ENCODE measurements at places on chromosomes 4 and X. TPM values are rescaled to one million over a fixed set of nuclear protein-coding genes. Genes with fewer than 3 reads are reported as not detected.

DNA sequence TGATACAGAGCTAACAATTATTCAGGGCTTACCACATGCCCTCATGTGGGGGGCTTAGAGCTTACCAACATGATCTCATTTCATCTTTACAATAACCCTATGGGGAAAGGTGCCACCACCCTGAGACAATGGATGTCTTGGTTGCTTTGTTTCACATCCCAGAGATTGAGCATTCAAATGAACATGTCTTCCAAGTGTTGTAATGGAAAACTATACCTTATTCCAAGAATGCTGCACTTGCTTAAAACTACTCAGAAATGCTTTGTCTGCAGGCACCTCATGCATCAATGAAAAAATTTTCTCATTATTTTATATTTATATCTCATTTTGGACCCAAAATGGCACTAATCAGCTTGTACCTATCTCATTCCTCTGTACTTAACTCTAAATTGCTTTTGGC lies 34.6 kb downstream of the BCLAF3 start:
- DNase-seq, result no peak

- no peak for DNase-seq
These were observed 26.1 kb upstream of the CBLL2 start for GRCh38 chrX:22246620-22247019.

DNA sequence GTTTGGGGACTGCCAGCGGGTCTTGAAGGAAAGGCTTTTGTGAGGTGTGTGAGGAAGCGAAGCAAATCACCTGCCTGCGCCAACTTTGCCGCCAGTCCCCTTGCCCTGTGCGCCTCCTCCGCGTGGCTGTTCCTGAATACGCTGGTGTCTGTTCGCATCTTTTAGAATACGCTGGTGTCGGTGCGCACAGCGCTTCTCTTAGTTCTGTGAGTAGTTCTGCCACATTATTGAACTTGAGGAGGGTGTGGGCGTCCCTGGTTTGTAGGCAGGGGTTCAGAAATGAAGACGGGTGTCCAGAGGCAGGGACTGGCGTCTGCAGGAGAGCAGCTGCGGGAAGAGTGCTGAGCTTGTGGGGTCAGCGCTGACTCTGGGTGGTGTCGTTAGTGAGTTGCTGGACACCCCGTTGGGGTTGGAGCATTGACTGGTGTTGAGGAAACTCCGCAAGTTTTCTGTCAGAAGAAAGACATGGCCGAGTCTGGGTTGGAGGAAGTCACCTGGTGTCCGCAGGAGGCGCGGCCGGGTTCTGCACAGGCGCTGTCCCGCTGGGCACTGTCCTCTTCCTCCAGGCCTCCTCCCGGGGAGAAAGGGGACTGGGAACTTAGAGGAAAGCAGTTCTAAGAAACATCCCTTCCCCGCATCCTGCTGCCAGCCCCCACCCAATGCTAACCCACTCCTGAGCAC lies 930 bp downstream of the ZNF718 start:
- peak; percentile 48 for DNase-seq

GRCh38 chr4:4254666-4255065 lies 6.6 kb upstream of the TMEM128 start:
- DNase-seq, result no peak

GRCh38 chr4:71239365-71239764 lies 99.5 kb upstream of the SLC4A4 start:
- no peak for DNase-seq

DNA sequence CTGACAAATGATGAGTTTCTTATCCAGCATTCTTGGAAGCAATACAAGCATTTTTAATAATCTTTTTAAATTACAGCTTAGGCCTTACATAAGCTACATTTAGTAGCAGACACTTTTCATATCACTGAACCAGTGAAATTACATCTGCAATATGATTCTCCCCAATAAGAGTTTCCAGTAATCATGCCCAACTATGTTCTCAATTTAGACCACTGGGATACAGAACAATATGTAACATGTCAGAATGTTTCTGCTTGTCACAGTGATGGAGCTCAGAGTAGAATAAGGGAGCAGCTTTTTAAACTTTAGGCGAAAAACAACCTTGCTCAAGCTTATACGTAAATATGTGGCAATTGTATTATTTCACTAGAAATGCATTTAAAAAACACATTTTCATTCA lies 1132.2 kb downstream of the FAT4 start:
- DNase-seq, result no peak

DNA sequence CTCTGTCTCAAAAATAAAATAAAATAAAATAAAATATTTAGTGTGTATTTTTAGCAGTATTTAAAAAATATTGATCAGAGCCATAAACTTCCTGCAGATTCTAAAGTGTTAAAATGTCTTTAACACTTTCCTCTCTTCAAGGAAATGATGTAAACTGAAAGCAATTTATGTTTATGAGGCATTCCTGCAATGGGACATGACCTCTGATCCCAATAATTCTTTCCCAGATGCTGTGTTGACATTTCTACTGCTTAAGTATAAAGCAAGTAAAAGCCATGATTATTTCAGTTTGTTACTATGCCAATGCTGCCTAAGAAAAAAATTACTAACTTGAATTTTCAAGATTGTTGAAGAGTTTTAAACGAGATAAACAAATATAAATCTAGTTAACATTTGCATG lies 29.0 kb downstream of the COQ2 start:
- DNase-seq, result peak; percentile 25

GRCh38 chrX:40380655-40381488 lies 199.9 kb upstream of the ATP6AP2 start:
- no peak for DNase-seq

GRCh38 chrX:71199252-71200008 lies 23.6 kb upstream of the GJB1 start:
- DNase-seq, result no peak

GRCh38 chrX:18664947-18665346 lies 7.0 kb downstream of the RS1 start:
- DNase-seq, result no peak

- DNase-seq, result no peak
These were observed 93.0 kb downstream of the SPIN4 start for GRCh38 chrX:63258144-63258543.

GRCh38 chrX:152445926-152446325 lies 5.2 kb downstream of the GABRA3 start:
- no peak for DNase-seq

- DNase-seq, result no peak
These were observed 71.0 kb downstream of the AFF1 start for GRCh38 chr4:87005690-87006425.

DNA sequence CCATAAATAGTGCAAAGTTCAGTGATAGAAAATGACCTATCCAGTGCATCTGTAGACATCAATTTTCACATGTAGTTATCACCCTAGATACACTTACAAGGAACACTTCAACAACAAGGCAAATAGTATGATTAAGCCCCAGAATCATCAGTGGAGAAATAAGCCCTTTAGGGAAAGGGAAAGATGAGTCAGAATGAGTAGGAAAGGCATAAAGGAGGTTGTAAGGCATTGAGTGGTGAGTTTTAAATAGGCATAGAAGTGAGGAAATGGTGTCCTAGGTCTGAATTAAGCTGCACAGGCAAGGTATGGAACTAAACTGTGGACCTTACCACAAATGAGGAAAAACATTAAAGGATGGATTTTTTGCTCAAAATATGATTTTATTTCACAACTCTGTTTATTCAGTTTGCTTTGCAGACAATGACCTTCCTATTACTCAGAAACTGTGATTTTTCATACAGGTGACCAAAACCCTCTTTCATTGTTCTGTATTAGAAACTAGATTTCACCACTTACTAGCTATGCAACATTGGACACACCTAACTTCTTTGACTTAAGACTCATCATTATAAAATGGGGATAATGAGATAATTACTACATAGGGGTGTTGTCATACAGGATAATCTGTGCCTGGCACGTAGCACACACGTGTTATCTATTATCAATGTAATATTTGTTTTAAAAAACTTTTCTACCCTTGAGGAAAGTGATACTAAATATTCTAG lies 57.0 kb upstream of the MAP9 start:
- DNase-seq, result no peak

DNA sequence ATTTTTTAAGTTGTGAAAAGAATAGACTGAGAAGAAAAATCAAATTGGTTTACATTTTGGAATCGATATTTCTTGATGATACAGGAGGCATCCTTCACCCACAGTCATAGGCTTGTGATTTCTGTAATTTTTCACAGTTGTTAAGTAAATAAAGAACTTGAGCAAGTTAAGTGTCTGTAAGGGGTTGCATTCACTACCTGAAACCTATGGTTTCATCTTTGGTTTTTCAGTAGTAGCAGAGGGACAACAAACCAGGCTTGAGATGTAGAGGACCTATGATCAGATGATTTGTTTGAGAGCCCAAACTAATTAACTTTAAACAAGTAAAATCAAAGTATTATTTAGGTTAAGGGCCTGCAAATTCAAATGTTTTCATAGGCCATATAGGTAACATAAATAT lies 175.6 kb downstream of the KLHL4 start:
- no peak for DNase-seq

- DNase-seq, result no peak
These were observed 305.9 kb downstream of the IDS start for GRCh38 chrX:149198980-149199732.

DNA sequence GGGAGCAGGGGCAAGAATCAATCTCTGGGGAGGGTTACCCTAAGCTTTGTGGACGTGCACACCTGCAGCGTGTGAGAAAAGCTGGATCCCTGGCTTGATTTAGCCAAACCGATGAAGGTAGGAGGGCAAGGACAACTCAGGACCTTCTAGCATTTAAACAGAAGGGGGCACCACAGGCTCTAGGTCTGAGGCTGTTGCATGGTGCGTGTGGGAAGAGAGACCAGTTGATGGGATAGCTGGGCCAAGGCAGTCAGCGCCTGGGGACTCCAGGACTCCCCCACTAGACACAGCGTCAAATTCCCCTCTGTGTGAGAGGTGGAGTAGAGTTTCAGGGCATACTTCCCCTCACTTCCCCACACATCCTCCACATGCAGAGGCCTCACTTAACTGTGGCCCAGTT lies 4.3 kb downstream of the GABRQ start:
- DNase-seq, result peak; percentile 14

DNA sequence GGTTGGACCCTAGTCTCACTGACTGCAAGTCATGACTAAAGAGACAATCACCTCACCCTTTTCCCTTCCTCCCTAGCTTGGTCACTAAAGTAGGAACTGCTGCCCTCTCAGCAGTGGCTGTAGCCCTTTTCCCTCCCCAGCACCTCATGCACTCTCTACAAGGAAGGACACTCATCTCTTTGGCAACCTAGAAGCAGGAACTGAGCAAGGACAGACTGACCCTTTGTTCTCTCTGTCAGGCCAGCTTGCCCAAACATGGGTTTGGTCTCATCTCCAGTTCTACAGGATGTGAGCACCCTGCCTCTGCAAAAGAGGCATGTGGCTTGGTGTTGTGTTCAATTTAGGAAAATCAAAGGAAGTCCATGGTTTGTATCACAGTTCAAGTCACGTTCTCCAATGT lies 15.8 kb downstream of the LEF1 start:
- DNase-seq, result no peak

DNA sequence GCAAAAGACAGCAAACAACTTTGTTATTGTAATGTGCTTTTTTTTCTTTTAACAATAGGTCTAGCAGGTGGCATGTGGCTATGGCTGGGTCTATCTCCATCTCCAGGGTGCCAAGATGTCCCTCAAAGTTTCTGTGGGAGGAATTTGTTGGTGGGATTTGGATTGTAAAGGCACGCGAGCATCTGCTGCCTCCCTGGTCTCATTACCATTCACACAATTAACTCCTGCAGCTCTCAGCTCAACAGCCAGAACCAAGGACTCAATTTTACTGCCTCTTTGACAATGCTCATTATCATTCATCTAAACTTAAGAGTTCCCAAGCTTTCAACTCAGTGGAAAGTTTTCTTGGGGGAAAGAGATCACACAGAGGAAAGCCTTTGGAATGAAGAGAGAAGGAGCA lies 10.9 kb upstream of the PCDH18 start:
- no peak for DNase-seq

- DNase-seq, result no peak
These were observed 245.2 kb upstream of the SMIM31 start for GRCh38 chr4:164508771-164509170.

DNA sequence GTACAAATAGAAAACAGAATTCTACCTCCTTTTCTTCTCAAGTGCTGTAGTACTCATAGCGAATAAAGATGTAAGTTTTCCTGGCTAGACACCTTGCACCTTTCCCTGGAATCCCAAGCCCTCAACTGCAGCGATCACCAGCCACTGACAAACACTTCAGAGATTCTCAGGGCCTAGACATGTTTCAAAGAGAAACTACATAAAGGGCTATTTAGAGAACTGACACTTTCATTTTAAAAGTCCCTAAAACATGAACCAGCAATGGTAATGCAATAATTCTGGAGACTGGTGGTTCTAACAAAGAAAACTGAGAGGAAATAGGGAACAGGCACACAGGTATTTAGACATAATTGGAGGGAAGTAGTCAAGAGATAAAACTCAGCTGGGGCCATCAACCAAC lies 35.7 kb downstream of the FANCB start:
- DNase-seq, result no peak

- no peak for DNase-seq
These were observed 124.9 kb downstream of the POU4F2 start for GRCh38 chr4:146763560-146763959.

GRCh38 chr4:148292686-148293085 lies 149.5 kb downstream of the NR3C2 start:
- no peak for DNase-seq

GRCh38 chr4:123359449-123360315 lies 36.9 kb upstream of the SPRY1 start:
- DNase-seq, result no peak

- DNase-seq, result peak; percentile 62
These were observed 100.8 kb downstream of the ARSJ start for GRCh38 chr4:113878668-113879067.

GRCh38 chr4:101283434-101283833 lies 63.9 kb downstream of the PPP3CA start:
- DNase-seq, result no peak

DNA sequence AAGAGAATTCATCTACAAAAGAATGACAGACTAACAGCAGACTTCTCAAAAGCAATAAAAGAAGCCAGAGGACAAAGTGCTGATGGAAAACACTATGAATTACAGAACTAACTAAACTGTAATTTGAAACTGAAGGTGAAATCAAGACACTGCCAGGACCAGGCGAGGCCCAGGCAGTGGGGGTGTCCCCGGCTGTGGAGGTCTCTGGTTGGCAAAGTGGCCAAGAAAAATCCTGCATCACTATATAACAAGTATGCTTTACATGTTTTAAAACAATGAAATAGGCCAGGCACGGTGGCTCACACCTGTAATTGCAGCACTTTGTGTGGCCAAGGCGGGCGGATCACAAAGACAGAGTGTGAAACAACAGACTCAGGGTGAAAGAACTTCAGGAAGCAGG lies 32.9 kb downstream of the CHM start:
- no peak for DNase-seq

- no peak for DNase-seq
These were observed 19.7 kb downstream of the MAEA start for GRCh38 chr4:1309261-1310010.

GRCh38 chr4:147596981-147597380 lies 20.2 kb upstream of the TMEM184C start:
- peak; percentile 27 for DNase-seq

Gene P2RY10
- not detected for total RNA-seq

Gene MBNL3
- 0.26 TPM for total RNA-seq

Gene BEX5
- 0.90 TPM for total RNA-seq

Gene NSDHL
- 15.5 TPM for total RNA-seq

Gene RASL11B
- total RNA-seq, result not detected

Gene SLC34A2
- total RNA-seq, result under 0.01 TPM

Gene ZNF630
- 1.3 TPM for total RNA-seq

Gene HOPX
- 7.6 TPM for total RNA-seq

Gene OCIAD2
- total RNA-seq, result 61.4 TPM

Gene IRS4
- under 0.01 TPM for total RNA-seq

Gene SPIN2A
- 0.13 TPM for total RNA-seq

Measured in dermis microvascular lymphatic vessel endothelial cell (primary cell).